ENCODE measurements at places on chromosomes 5 and 9.

DNA sequence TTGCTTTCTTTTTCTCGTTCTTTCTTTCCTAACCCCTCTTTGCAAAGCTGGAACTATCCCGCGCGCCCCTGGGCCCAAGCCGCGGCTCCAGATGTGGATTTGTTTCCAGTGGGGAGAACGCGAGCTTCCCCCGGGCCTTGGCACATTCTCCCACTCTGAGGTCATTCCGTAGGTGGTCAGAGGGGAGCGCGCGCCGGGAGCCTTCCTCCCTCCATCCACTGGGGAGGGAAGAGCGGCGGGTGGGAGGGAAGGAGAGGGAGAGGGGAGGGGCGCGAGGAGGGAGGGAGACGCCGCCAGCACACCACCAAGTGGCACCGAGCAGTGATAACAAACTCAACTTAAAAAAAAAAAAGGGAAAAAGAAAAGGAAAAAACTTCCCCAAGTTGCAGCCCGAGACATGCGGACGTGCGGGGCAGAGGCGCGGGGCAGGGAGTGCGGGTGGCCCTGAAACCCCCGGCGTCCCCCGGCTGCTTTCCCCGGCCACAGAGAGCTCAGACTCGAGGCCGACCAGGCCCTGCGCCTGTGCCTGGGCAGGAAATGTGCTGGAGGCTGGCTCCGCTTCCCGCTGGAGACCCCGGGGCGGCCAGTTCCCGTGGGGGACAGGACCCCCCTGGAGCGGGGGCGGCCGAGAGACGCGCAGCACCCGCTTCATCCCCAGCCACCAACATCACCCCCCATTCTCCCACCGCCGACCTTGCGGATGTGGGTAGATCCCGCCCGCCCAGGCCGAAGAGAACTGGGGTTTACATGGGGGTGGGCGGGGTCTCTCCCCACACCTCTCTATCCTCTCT lies 3.1 kb downstream of the IER5L start:
- peak; percentile 24 for DNase-seq

DNA sequence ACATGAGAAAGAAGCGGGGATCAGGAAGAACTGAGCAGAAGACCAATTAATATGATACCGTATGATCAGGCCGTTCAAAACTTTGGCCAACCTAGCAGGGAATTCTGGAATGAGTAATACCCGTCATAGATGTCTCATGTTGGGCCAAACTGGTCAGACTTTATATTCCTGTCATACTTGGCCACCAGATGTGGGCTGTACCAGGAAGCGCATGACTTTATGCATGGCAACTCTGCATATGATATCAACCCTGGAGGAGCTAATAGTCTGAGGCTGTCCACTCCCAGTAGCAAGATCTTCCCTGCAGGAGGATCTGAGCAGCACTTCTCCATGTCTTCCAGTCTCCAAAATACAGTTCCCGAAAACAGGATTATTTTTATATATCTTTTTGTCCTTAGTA lies 68.5 kb upstream of the NAA35 start:
- DNase-seq = no peak

DNA sequence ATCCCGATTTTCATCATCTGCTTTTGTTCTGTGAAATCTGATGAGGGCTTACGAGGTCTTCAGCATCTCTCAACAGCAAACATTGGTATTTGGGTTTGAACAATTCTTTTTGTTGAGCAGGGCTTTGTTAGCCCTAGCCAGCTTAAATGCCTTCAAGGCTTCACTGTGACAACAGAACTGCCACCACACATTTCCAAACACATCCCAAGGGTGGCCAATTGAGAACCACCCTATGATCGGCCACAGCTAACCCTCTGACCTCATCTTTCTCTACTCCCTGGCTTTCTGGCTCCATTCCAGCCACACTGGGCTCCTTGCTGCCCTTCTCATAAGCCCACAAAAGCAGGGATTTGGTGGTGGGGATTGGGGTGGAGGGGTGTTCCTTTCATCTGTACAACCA lies 17.6 kb downstream of the MTX3 start:
- DNase-seq = no peak

DNA sequence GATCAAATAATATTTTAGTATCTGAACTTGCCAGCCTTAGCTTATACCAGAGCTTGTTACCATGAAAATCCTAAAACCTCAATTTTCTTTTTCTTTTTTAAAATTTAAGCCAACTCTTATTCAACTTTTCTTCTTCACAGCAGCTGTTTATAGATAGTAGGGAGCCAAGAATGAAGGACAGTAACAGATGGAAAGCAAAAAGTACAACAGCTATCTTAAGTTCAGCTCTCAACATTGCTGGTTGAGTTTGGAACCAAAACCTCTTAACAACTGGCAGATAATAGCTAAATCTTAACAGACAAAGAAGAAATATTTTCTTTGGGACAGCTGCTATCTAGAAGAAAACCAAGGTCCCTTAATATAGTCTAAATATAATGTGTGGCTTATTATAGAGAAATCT lies 74.7 kb downstream of the PJA2 start:
- no peak for DNase-seq

Measured in CD4-positive, alpha-beta T cell treated with Interleukin-4 for 1 hour (primary cell).